ENCODE measurements at places on chromosomes 2 and 18.

DNA sequence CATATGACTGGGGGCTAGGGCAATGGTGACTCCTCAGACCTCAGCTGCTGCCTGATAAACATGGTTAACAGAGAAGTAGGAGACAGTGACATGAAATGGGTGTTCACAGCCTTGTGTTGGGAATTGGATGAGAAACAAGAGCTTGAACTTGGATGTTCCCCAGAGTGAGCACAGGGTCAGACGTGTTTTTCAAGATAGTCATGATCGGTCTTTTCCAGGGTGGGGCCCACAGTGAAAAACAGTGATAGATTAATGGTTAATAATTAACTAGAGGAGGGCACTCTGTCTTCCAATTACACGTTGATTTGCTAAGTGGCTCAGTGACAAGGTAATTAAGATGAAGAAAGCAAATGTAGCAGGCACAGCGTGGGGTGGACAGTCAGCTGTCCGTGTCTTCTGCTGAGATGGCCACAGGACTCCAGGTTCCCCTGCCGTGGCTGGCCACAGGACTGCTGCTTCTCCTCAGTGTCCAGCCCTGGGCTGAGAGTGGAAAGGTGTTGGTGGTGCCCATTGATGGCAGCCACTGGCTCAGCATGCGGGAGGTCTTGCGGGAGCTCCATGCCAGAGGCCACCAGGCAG is at the start of gene UGT1A3:
Gene UGT1A3 (plus strand): TSS at position 320 of the 579 bp plus-strand sequence. CDS start 85 bp downstream, at position 405.
- DNase-seq = no peak

DNA sequence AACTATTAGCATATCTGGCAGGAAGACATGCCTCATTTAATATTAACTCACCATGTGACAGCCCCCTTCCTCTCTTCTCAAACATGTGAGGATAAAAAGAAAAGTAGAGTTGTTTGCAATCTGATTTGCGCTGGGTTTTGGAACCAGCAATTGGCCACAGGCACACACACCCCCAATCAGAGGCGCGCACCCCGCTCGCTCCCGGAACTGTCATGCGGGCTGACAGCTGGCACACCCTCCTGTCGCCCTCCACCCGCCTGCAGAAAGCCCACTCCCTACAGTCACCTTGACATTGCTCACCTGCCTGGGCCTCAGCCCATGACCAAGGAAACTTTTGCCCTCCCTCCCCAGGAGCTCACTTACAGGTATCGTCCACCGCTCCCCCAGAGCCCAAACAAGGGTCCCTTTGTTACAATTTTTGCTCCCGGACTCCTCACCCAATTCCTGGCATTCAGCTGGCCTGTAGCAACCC is 1.1 kb downstream of the COBLL1 start:
- no peak for DNase-seq

- no peak for DNase-seq
Measured at GRCh38 chr2:120885321-120885720, 149.7 kb downstream of the GLI2 start.

- no peak for DNase-seq
Measured at GRCh38 chr18:25518716-25519053, 166.7 kb upstream of the ZNF521 start.

- DNase-seq = no peak
Measured at GRCh38 chr2:19882286-19882685, 19.5 kb downstream of the TTC32 start.

DNA sequence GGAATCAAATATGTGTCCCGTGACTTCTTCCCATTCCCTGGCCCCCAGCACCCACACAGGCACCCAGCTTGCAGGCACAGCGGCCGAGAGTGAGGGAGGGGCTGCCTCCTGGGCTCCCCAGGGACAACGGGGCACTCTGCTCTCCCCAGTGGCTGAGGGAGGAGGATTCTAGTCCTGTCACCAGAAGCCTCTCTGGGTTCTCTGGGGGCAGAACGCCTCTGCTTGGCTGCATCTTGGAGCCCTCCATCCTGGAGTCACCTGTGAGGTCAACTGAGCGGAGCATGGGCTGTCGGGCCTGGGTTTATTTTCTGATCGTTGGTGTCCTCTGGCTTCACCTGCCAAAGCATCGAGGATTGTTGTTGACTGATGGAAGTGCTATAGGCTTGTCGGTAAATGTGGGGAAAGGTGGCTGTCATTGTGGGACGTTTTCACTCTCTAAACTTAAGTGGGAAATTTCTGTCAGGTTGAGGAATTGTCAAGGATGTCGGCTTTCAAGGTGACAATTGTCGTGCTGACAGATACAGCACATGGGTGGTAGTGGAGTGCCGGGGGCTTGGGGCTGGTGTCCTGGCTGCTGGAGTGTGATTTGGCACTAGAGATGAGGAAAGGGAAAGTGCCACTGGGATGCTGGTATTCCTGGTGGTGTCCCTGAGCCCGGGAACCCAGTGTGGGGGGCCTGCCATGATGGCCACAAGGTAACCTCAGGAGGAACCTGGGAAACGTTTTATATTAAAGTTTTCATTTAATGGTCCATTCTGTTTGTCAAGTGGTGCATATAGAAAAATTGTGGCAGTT is 13.6 kb downstream of the SH3RF3 start:
- DNase-seq = no peak

- DNase-seq = no peak
Measured at GRCh38 chr2:148058641-148059040, 37.8 kb downstream of the MBD5 start.

DNA sequence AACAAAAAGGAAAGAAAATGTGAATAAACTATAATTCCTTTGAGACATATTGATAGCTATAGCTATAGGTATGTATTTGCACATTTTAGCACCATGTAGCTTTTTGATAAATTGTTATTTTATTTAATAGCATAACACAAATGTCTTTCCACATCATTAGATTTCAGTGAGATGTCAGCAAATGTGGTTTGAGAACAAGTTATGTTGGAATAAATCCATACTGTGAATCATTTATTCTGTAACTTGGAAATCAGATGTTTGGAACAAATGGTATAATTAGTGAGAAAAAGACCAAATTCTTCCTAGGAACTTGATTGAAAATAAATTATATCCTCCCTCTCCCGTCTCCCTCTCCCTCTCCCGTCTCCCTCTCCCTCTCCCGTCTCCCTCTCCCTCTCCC is 62.8 kb downstream of the NABP1 start:
- no peak for DNase-seq

GRCh38 chr2:21812766-21813165 is 689.0 kb downstream of the TDRD15 start:
- DNase-seq = no peak

- no peak for DNase-seq
Measured at GRCh38 chr2:172446474-172447063, 19.2 kb downstream of the ITGA6 start.

DNA sequence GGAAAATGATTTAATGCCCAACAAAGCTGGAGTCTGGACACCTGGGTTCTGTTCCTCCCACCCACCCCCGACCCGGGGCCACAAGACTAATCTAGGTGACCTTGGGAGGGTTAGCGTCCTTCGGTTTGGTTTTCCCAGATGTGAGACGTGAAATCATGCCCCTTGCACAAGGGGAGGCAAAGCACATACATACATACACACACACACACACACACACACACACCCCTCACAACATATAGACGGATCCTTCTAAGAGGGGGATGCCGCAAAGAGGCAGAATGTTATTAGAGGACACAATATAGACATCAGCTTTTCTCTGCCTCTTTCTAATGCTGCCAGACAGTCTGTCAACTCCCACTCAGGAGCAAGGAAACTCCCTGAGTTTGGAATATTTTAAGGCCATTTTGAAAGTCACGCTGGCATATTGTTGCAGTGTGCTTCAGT is 616 bp upstream of the RBMS1 start:
- DNase-seq = peak; percentile 21

GRCh38 chr2:62578803-62579640 is 73.0 kb upstream of the TMEM17 start:
- no peak for DNase-seq

- no peak for DNase-seq
Measured at GRCh38 chr2:169065422-169065821, 3.9 kb upstream of the DHRS9 start.

GRCh38 chr2:40097691-40098385 is 318.8 kb upstream of the THUMPD2 start:
- no peak for DNase-seq

- no peak for DNase-seq
Measured at GRCh38 chr2:138029276-138029675, 65.0 kb downstream of the HNMT start.

- DNase-seq = no peak
Measured at GRCh38 chr18:48796491-48797205, 154.1 kb downstream of the SMAD7 start.

- DNase-seq = no peak
Measured at GRCh38 chr2:86414996-86415395, 26.2 kb upstream of the KDM3A start.

DNA sequence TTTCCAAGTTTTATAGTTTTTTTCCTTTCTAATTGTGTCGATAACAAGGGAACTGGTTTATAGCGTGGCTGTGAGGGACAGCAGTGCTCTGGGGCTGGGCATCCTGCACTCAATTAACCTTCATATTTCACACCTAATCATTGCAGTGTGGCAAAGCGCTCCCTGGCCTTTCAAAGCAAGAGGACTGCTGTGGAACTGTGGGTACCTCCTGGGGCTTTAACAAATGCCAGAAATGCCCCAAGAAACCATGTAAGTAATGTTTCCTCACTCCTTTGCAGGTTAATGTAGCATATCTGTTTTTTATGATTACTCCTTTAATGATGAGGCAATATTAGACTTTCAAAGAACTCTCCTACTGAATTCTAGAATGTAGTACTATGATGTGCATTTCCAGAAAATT is 259.0 kb upstream of the RASGRP3 start:
- no peak for DNase-seq

- peak; percentile 46 for DNase-seq
Measured at GRCh38 chr2:10331702-10332401, 29.1 kb downstream of the HPCAL1 start.

DNA sequence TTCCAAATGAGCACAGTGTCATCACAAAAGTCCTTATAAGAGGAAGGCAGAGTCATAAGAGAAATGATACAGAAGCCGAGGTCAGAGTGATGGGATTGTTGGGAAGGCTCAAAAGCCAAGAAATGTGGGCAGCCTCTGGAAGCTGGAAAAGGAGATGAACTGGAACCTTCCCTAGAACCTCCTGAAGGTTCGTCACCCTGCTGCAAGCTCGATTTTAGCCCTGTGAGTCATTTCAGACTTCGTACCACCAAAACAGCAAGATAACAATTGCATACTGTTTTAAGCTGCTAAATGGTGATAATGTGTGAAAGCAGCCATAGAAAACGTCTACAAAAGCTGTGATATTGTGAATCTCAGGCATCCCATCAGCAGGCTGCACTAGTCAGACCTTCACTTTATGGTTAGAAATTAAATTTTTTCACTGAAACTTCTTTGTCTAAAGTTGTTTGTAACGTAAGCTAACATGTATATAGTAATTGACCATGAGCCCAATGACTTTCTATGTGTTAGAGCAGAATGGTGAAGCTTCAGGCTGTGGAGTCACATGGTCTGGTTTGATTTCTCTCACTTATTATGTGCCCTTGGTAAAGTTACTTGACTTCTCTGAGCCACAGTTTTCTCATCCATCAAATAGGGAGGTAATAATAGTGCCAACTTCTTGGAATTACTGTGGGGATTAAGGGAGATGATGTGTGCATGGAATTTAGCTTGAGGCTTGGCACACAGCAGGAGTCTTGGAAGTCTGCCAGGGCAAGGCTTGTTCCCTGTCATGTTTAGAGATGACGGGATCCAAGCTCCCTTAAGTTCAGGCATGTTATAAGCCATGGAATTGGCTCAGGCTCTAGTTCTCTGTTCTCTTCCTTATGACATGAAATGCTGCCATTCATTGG is 132.0 kb upstream of the CCDC195 start:
- no peak for DNase-seq

DNA sequence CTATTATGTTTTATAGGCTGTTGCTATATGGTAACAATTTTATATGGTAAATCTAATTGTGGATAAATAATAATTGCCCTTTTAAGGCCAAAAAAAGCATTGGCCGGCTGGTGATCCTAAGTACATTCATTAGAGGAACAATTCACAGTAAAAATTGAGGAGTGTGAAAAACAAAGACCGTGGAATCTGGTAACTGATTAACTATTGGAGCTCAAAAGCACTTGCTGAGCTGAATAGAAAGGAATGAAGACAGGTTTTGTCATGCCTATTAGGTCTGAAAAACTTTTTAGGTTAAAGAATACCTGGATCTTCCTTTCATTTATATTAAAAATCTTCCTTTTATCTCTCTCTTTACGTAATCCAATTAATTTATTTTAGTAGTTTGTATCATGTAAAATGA is 18.5 kb upstream of the RBBP8 start:
- no peak for DNase-seq

DNA sequence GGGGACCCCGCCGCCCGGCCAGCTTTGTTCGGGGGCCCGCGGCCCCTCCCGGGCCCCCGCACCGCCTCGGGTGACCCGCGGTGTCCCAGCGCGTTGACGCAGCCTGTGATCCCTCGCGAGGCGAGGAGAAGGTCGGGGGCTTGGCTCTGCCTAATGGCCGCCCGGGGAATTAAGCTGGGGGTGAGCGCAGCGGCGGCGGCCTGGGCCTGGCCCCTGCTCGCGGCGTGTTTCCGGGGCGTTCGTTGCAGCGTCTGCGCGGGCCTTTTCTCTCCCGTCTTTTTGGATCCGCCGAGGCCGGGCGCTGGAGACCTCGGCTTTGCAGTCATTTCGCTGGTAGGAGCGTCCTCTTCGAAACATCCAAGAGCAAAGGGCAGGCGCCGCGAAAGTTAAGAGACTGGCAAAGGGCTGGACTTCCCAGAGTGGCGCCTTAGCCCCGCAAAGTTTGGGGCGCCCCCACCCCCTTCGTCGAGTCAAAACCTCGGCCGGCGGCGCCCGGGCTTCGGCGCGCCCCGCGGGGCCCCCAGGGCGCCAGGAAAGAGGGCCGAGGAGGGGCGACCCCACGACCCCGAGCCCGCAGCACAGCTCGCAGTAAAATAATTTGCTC is 1.3 kb downstream of the SALL3 start:
- no peak for DNase-seq

DNA sequence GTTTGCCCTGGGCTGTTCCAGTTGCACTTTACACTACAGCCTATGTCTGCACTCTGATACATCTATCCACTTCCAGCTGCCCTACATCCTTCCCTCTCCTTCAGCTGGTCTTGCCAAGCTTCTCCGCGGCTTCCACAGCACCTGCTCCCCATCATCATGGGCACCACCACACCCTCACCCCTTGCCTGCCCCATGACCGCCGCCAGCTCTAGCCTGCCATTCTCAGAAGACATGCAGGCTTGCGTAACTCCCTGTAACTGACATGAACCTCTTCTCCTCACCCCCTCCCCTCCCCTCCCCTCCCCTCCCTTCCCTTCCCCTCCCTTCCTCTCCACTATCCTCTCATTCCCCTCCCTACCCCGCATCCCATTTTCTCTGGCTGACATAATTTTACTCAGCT is 46.0 kb downstream of the PAX8 start:
- DNase-seq = no peak

DNA sequence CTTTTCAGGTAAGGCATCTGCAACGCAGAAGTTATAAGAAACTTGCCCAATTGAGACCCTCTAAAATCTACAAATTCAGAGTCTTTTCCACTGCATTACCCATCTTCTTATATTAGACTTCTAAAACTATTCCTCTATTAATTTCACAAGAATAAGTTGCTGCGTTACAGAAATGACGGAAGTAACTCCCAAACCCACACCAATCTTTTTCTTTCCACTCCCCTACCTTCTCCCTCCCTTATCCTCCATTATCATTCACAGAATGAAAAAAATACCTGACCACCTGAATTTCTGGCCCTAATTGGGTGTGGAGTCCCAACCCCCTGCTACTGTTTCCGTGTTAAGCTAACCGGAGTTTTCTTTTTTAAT is 689 bp downstream of the RPRD1A start:
- no peak for DNase-seq
